Inflammatory macrophage (primary cell): ENCODE measurements at places on chromosomes 7 and 10.
A peak's percentile ranks its signal among the peaks of the same experiment; 100 is the strongest.

DNA sequence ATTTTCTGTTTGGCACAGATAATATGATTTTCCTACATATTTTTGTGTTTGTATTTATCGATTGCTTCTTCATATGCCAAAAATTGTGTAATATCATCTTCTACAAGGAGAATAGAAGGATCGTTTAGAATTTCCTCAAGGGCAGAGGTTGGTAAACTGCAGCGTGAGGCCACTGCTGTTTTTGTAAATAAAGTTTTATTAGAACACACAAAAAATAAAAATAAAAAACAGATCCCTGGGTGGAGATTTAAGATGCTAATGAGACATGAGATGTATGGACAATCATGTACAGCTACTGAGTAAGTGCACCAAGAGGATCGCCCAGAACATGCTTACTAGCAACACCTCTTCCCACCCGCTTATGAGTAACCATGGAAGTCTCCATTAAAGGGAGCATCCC is 9.6 kb downstream of the LYZL2 start:
- DNase-seq = no peak

DNA sequence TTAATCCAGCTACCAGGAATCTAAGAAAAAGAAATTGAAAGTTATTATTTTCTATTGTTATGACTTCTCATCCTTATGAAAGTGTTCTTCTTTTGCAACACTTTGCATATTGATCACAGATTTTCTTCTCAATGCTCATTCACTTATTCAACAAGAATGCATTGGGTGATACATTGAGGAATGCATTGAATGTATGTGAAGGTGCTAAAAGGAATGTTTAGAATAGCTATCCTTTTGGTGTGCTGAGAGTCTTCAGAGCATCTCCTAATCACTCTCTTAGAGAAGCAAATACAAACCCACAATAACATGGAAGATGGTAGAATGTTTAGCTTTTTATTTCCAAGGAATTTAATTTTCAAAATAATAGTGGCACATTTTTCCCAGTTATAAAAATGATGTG is 122.1 kb upstream of the KMT2E start:
- DNase-seq = no peak

- no peak for DNase-seq
Measured at GRCh38 chr7:32066441-32066840, 3.8 kb downstream of the PDE1C start.

DNA sequence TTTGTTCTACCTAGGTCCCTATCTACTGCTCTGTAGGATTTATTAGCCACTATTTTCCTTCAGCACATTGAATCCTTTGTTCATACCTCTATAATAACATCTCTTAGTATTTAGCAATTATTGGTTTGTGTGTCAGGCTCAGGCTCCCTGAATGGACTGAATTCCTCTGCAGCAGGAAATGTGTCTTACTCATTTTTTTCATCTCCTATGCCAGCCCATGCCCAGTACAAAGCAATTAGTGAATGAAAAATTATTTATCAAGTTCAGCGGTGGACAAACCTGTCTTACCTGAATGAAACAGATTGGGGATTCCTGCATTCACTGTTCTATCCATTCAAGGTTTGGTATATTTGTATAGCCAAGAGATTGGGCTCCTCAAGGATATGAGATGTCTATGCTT is 53.7 kb downstream of the C1GALT1 start:
- DNase-seq = no peak

DNA sequence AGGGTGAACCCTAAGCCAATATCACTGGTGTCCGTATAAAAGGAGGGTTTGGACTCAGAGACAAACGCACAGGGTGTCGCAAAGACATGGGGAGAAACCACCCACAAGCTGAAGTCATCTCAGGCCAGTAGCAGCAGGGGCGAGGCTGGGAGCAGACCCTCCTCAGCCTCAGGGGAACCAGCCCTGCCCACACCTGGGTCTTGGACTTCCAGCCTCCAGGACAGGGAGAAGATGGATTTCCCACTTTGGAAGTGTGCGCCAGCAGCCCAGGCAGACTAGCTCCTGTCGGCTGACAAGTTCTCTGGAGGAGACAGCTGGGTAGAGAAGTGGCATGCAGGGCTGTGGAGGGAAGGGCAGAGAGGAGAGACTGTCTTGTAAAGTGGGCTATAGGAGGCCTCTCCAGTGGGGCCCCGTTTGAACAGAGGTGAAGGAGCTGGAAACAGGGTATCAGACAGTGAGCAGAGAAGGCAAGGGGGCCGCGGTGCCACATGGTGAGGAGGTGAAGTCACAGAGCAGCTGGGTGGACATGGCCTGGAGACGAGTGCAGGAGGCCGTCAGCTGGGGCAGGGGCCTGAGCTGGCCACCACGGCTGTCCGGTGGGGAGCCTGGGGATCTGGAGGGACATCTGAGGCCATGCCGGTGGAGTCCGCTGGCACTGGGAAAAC is 475.6 kb downstream of the PTPRN2 start:
- no peak for DNase-seq

GRCh38 chr10:37712489-37713131 is 144.8 kb downstream of the ZNF248 start:
- no peak for DNase-seq

DNA sequence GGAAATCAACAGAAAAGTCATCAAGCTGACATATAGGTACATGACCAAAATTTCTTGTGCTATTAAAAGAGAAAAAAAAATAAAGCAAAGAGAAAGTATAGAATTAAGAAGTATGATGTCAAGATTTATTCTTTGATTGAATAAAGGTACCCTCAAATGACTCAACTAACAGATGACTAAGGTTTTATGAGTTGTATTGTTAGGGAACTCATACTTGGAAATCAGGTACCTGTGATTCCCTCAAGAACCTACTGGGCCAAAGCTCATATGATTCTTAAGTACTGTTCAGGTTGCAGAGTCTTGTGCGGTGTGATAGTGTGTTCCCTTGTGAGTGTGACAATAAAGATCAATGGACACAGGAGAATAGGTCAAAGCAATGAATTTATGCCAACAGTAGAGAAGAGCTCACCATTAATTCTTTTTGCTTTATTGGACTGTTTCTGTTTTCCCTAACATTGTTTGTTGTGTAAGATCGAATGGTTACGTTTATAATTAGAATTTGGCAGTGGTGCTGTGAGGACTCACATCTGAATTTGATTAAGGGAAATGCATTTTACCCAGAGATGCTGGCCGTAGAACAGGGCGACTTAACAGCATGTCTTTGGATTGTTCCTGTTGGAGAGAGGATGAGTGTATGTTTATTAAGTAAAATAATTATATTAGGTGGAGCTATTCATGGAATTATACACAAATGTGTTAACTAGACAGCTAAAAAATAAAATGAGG is 293.2 kb upstream of the SEMA3D start:
- DNase-seq = no peak

DNA sequence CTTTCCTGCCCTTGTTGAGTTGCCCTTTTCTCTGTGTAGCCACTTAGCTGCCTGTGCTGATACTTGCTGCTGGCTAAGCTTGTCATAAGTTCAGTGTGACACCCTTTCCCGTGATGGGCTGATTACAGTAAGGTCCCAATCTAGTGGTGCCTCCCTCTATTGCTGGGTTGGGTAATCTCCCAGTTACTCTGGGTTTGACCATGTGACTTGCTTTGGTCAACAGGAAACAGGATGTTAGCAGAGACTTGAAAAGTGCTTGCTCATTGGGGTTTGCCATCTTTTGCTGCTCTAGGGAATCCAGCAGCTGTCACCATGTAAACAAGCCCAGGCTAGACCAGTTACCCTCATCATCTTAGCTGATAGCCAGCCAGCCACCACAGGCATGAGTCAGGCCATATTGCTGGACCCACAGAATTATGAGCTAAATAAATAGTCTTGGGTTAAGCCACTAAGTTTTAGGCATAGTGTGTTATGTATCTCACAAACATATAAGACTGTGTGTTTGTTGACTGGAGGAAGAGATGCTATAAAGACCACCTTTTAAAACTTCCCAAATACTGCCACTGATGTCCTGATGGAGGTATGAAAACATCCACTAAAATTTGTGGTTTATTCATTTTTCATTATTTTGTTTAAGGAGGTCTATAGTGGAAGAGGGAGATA is 4.0 kb upstream of the LEP start:
- peak; percentile 97 for DNase-seq

- DNase-seq = no peak
Measured at GRCh38 chr7:21702303-21702702, 159.5 kb downstream of the DNAH11 start.

GRCh38 chr7:158588085-158588877 is 658 bp upstream of the PTPRN2 start:
- no peak for DNase-seq

DNA sequence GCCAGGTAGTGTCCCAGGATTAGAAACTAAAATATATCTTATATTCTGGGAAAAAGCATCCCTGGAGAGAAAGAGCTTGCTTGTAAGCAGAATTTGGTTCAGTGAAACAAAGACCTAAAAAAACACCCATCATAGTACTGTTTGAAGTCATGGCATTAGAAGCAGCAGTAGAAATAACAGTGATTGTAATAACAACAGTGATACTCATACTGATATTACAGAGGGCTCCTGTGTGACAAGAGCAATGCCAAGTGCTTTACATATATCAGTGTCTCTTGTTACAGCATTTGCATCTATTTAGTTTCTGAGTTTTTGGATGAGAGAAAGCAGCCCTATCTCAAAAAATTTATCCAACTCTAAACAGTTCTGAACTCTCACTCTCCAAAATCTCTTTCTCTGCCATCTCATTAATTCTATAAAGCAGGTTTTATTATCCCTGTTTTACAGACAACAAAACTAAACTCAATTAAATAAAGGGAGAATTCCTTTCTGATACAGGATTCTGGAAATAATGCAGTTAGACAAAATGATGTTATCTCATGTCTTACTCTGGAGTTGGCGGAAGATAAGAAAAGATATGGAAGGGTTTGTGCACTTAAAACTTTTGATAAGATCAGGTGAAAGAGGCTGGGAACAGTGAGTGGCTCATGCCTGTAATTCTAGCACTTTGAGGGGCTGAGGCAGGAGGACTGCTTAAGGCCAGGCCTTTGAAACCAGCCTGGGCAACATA is 146.5 kb upstream of the AOAH start:
- DNase-seq = no peak
